HT-29 (cell line): ENCODE measurements at places on chromosomes 1 and 21.

DNA sequence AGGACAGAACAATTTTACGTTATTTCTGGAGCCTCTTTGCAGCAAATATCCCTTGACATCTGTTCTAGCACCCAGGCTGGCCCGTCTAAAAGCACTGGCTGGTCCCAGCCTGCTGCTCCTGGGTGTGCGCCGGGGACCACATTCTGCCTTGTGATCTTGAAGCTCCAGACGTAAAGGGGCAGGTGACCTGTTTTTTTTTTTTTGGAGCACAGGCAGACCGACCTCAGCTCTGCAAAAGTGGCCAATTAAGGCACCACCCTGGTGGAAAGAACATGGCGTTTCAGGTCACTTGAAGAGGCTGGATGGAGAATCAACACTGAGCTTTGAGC lies 13.8 kb upstream of the CAMTA1 start:
- no peak for DNase-seq

DNA sequence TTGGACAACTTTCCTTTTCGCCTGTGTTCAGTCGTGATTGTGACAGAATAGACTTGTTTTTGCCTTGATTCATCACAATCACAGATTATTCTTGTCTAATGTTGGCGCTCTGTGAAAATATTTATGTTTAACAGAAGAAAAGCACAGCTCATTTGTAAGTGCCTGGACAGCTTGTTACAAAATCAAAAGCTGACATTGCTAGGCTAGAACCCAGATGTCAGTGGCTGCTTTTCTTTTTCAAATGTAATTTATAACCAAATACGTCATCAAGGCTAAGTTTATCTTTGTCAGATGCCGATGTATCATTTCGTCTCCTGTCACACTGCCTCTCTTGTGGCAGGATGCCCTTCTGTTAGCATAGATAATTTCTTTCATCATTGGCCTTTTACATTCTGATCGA lies 1227.3 kb downstream of the PLA2G4A start:
- DNase-seq: no peak

DNA sequence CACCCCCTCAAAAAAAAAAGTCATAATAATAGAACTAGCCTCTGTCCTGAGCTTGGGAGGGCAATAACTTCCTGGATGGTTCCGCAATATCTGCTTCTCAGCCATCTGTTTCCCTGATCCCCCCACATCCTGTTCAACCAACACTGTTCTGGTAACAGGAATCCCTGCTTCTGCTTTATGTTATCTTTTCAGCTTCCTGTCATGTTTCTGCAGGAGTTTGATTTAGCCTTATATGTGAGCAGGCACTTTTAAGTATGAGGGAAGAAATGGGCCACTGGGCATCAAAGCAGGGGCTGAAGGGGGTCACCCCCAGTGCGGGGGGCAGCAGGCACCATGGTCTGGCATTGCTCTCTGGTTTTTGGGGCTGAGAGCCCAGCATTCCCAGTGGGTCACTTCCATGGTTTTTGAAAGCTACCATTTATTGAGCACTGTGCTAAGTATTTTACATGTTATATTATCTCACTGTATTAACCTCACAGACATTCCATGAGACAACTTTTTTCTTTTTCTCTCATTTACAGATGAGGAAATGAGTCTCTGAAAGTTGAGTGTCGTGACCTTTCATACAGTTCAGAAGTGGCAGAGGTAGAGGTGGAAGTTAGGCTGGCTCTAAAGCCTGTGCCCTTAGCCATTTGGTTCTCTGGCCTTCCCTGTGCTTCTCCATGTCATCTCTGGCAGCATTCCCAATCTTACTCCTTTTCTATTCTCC lies 61.9 kb downstream of the DNTTIP2 start:
- no peak for DNase-seq

- no peak for DNase-seq
Observed at GRCh38 chr21:44831227-44831860, 13.5 kb upstream of the SUMO3 start.

DNA sequence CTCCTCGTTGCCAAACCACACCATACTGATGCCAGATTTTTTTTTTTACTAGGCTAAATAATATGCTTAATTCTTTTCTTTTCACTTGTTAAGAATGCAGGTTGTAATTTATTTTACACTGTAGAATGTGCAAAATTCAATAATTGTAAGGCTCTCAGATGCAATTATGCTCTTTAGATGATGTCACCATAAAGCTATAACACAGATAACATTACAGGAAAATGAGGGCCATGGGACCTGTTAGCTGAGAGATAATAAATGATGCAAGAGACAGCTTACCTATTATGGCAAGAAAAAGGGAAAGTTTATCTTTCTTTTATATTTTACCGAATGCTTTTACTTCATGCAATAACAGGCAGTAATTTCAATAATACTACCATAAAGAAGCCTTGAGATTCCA lies 35.4 kb downstream of the CHRM3 start:
- DNase-seq: no peak

GRCh38 chr1:156864796-156865195 lies 4.1 kb downstream of the NTRK1 start:
- DNase-seq: peak; percentile 16

DNA sequence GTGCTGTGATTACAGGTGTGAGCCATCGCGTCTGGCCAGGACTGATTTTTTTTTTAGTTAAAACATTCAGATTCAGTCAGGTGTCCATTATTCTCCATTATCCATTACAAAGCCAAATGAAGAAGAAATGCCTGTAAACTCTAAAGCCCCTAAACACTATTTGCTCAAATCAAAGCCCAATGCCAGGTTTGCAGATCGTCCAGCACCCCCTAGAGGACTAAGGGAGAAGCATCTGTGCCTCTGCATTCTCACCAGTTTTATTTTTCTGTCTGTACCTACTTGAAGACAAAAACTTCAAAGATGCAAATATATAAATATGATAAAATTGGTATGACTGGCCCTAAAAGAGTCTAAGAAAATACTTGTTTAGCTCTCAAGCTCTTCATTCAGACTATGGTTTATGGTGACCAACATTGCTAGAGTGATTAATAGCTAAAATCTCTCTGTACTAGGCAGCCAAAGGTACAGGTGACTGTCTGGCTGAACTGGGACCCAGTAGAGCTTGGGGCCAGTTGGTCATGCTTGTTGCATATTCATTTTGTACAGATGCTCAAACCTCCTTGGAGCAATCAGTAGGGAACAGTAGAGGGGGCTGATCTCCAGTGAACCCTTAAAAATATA lies 138.4 kb downstream of the SYT2 start:
- DNase-seq: peak; percentile 67

DNA sequence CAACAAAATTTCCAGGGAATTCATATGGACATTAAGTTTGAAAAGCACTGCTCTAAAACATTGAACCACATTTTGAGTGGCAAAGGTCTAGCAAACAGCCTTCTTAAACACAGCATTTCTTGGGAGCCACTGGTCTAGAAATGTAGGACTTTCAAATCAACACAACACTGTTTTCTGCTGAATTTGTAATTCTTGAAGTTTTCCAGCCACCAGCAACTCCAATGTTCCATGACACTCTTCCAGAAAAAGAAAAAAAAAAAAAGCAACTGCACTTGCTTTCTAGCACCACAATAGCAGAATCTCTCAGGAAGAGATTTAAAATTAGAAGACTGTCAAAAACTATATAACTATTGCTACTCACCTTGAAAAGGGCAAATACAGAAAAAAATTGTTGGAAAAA lies 4.5 kb downstream of the SYDE2 start:
- no peak for DNase-seq

DNA sequence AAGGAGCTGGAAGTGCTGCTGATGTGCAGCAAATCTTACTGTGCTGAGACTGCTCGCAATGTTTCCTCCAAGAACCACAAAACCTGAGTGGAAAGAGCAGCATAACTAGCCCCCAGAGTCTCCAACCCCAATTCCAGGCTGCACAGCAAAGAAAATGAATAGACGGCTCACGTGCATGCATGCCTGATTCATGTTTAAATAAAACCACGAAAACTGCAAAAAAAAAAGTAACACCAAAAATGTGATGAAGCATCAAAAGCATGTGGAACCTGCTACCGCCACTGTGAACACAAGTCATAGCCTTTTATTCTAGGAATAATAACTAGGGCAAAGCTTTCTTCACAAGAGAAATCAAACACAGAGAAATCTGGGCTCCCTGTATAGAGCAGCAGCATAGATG lies 9.6 kb upstream of the TRNP1 start:
- DNase-seq: no peak

GRCh38 chr1:36776948-36777831 lies 257.1 kb downstream of the GRIK3 start:
- DNase-seq: no peak

GRCh38 chr21:14943616-14944015 lies 121.2 kb downstream of the NRIP1 start:
- no peak for DNase-seq

- no peak for DNase-seq
Observed at GRCh38 chr1:34970829-34971228, 14.3 kb downstream of the TMEM35B start.
